ENCODE measurements at places on chromosomes 1 and 21. TPM values are rescaled to one million over a fixed set of nuclear protein-coding genes. Genes with fewer than 3 reads are reported as not detected.

The TDRD5 gene
- polyA plus RNA-seq = not detected

The ENSA gene
- 97.4 TPM for polyA plus RNA-seq

DNA sequence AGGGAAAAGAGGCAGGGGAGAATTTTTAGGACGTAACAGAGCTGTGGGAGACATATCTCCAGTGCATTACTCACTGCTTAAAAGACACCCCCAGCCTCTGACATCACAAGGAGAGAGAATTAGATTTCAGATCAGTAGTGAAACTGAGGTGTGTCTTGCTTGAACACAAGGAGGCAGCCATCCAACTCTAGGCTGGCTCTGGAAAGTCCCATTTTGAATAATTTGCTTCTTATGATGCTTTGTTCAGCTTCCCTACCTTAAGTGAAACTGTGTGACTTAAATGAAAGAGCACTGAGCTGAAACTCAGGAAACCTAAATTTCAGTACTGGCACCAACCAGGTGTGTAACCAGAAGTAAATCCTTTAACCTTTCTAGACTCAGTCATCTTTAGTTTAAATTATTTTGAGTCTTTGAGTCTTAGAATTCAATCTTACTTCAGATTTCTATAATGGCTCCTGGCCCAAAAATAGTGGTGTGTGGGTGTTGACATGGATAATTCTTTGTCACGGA lies 251.6 kb upstream of the SGIP1 start:
- DNase-seq = no peak

GRCh38 chr1:95304803-95305202 lies 70.8 kb downstream of the RWDD3 start:
- no peak for DNase-seq

The TMEM82 gene
- polyA plus RNA-seq = not detected

- no peak for DNase-seq
Observed at GRCh38 chr1:154786804-154787570, 83.1 kb downstream of the KCNN3 start.

DNA sequence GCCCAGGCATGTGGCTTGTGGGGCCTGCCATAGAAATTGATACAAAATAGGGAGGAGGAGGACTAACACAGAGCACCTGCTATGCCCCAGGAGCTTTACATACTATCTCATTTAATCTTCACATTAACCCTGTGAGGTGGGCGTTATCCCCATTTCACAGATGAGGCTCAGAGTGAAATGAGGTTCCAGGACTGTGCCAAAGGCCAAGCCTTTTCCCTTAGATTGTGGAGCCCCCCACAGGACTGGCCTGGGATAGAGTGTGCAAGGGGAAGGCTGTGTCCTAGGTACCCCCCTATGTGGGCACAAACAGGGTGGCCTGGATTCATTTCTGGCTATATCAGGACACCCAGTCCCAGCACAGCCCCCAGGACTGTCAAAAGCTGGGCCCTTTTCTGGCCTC lies 2.2 kb upstream of the DDOST start:
- DNase-seq = no peak

The ALX3 gene
- not detected for polyA plus RNA-seq

- DNase-seq = no peak
Observed at GRCh38 chr1:68057564-68057963, 7.1 kb upstream of the DIRAS3 start.

The KCNC4 gene
- polyA plus RNA-seq = 9.2 TPM

GRCh38 chr1:169106095-169106920 lies at the start of gene ATP1B1:
Gene ATP1B1 (plus strand): TSS chr1:169106690. CDS start chr1:169106830, 140 bp downstream.
- peak; percentile 85 for DNase-seq

GRCh38 chr1:162840250-162840839 lies 20.6 kb downstream of the CCDC190 start:
- DNase-seq = no peak

DNA sequence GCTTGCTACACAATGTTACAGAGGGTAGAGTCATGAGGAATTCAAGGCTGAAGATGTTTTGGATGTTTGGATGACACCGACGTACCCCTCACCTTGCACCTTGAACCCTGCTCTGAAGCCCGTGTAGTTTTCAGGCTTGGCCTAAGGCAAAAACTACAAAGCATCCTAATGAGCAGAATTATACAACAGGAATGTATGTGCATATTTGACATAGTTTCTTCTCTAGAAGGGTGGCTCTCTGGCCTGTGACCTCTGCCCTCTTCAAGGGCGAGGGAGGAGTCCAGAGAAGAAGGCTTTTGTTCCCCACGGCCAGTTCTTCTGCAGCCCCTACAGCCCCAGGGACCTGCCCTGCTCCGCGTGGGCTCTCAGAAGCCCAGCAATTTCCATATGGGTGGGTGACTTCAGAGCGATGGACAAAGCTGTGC lies 43.3 kb downstream of the L1TD1 start:
- no peak for DNase-seq

The MROH9 gene
- 0.09 TPM for polyA plus RNA-seq

The TRIM46 gene
- polyA plus RNA-seq = 0.40 TPM

The DIRAS3 gene
- polyA plus RNA-seq = 3.9 TPM

The DYNLT5 gene
- 4.5 TPM for polyA plus RNA-seq

DNA sequence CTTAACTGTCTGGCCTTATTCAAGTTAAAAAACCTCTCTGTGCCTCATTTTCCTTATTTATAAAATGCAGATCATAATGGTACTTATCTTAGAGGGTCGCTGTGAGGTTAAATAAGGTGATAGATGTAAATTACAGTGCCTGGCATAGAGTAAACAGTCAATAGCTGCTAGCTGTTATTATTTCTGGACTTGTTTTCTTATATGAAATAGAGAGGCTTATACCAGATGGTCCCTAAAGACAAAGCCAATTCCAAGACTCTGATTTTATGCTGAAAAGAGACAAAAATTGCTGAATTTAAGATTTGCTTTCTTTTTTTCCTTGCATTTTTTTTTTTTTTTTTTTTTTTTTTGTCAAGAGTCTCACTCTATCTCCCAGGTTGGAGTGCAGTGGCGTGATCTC lies 10.3 kb downstream of the PBX1 start:
- DNase-seq = no peak

DNA sequence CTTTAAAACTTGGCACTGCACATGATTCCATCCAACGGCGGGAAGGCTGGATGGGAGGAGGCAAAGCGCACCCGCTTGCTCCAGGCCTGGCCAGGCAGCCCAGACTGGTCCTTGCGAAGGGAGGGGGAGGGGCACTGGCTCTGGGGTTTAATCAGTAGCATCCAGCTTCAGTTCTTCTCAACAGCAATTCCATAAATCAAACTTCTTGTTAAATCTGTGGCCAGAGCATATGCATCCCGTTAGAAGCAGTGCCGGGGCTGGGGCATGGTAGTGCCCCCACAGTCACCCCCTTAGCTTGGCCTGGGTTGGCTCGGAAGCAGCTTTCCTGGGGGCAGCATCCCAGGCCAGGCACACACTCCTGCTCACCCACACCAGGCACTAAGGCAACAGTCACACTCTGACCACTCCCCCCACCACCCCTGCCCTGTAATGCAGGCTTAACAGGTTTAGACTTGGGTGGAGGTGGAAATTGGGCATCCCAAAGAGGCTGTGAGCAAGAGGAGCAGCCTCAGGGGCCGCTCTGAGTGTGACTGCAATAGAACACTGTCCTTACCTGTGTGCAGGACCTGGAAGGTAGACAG lies 94.1 kb upstream of the CASZ1 start:
- no peak for DNase-seq

DNA sequence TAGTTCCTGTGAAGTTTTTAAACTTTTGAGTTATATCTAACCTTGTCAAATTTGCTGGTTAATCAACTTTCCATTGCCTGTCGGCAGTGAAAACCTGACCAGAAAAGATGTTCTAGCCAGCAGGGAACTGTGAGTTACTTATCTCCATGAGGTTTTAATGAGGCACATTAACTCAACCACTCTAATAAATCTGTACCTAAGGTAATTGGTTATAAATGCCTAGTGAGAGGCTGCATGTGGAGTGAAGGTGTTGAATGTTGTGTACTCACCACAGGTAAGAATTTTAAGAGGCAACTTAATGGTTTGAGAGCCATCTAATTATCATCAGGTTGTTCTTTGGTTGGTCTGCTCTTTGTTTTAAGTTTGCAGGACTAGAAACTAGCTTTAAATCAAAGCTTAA lies 138.4 kb upstream of the LHX8 start:
- no peak for DNase-seq

The DAB1 gene
- polyA plus RNA-seq = 5.6 TPM

The GIPC2 gene
- polyA plus RNA-seq = 0.94 TPM

GRCh38 chr1:107653765-107654164 lies 311.2 kb downstream of the VAV3 start:
- no peak for DNase-seq

- DNase-seq = no peak
Observed at GRCh38 chr1:100296140-100296539, 30.1 kb downstream of the RTCA start.

DNA sequence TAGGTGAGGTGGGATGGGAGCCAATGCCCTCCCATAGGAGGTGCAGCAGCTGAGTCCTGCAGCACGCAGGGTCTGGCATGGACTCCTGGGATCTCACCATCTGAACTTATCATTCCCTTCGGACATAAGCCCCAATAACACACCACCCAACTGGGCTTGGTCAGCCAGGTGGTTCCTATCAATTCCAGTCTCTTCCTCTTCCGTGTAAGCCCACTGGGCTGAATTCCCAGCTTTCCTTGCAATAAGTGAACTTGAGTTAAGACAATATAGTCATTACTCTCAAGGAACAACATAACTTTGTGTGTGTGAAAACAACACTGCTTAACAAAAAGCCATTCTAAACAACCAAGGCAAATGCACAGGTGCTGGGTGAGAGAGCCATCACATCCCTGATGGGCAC lies 86.6 kb upstream of the EDN2 start:
- DNase-seq = no peak

The ZFP69B gene
- 2.7 TPM for polyA plus RNA-seq

The CAMK2N1 gene
- polyA plus RNA-seq = 5.9 TPM

- DNase-seq = peak; percentile 61
Observed at GRCh38 chr1:111754984-111755330, 744 bp upstream of the DDX20 start.

The MINDY1 gene
- 24.4 TPM for polyA plus RNA-seq

DNA sequence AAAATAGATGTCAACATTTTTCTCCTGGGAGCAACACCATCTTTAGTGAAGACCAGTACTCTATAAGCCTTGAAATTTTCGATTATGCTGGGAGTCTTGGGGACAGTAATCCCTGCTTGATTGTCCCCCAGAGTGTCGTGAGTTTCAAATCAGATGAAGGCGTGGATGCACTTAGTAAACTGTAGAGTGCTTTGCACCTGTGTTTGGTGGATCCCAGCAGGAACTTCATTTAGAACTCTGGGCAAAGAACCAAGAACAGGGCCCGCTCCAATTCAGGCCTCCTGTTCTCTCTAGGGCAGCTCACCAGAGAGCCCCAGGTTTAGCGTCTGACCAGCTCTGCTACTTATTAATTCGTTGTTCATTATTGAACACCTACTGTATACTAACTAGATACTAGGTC lies 1.5 kb downstream of the GPX7 start:
- no peak for DNase-seq

The ITGB3BP gene
- 31.1 TPM for polyA plus RNA-seq

- DNase-seq = no peak
Observed at GRCh38 chr21:45990741-45991605, 9.4 kb downstream of the COL6A1 start.

GRCh38 chr1:84385347-84385746 lies 12.9 kb upstream of the DNASE2B start:
- no peak for DNase-seq

DNA sequence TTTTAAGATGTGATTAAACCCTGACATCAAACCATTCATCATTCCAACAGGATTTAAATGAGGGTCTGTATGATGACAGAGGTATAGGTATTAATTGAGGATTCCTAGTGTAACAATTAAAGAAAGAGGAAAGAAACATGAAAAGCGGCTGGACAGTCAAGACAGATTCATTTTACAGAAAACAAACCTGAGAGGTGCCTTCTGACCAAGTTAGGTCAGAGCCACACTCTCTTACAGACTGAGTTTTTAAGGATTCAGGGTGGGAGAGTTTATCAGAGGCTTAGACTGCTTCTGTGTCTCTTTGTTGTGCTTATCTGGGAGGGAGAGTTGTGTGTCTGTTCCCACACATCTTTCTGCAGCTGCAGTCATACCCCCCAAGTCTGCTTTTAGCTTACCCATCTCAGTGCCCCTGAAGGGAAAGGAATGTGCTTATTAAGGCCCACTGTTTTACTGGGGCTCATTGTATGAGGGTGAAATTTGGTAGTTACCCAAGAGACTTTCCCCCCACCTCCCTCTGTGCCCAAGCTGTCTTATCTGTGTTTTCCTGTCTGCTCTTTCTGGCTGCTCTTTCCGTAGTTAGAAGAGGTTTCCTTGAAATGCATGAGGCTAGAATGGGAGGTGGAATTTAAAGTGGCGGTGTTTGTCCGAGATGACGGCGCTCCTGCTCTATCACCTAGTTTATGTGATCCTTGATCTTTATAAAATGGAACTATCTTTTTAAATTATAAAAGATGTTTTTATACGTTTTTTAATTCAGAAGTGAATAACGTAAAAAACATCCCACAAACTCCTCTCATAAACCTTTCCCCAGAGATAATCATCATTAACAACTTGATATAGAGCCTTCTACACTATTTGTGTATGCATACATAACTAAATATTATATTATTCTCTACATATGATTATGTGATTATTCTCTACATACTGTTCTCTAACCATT lies 96.0 kb upstream of the TNFSF4 start:
- no peak for DNase-seq

DNA sequence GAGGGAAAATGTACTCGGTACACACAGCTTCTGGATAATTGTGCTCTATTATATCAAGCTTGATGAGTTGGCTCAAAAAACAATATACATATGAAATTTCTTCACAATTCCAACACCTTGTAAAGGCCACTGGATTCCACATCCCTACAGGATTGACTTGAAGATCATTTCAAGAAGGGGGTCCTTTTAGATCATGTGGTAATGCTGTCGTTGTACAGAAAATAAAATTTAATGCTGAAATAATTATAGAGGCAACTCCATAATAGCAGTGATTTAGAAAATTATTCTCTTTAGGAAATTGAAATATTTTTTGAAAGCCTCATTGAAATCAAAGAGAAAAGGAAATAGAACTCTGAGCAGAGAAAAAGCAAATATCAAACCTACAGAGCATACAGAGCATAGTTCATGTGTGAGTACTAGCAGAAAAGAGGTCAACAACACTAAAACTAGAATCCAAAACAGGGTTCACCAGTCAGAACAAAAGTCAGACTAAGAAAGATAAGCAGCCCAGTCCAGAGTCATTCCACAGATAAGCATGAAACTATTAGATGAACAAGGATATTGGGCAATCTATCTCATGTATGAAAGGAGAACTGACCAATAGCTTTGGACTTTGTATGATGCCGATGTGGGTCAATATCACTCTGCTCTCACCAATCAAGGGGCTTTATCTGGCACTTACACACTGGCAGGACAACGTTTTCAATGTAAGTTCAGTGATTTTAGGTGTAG lies 79.5 kb upstream of the PALMD start:
- DNase-seq = no peak

All from hindlimb muscle (tissue), 1 donor.